ENCODE measurements at places on chromosomes 6 and 20.
A peak's percentile ranks its signal among the peaks of the same experiment; 100 is the strongest.

- DNase-seq: no peak
Measured at GRCh38 chr6:3948866-3949265, 99.7 kb downstream of the FAM50B start.

DNA sequence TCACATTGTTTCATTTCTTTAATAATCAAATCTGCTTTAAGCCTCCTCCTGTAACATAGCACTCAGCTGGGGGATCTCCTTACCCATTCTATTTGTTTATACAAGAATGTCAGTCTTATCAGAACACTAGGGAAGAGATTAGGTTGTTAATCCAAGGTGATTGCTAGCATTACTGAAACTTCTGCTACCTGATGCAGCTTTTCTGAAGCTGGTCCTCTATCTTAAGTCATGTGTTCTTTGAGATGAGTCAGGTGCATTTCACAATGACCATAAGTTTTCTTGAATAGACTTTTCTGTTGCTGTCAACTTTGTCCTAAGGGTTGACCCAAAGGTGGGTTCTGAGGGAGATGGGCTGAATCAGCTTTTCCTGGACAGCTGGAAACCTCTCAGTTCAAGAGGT is 60.7 kb upstream of the SYNCRIP start:
- DNase-seq: no peak

DNA sequence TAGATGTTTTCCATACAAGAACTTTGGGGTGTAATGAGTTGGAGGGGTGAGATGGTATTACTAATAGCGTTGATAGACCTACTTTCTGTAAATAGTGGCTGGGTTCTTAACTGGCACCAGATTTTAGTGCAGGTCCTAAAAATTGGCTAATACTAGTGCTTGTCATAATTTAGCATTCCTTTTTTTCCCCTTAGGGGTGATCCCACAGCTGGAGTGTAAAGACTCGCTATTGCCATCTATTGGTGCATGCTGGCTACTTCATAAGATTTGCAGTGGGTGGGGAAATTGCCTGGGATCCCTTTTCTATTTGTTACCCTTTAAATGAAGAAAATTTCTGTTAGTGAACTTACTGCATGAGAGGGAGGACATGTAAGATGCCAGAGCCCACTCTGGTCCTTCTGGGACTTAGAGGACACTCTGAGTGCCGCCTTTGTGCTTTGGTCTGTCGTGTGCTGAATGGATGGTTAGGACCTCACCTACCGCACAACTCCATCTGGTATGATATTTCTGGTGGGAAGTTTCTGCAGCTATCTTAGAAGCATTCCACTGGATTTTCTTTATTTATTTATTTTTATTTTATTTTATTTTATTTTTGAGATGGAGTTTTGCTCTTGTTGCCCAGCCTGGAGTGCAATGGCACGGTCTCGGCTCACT is 195.5 kb downstream of the JARID2 start:
- DNase-seq: peak; percentile 44

DNA sequence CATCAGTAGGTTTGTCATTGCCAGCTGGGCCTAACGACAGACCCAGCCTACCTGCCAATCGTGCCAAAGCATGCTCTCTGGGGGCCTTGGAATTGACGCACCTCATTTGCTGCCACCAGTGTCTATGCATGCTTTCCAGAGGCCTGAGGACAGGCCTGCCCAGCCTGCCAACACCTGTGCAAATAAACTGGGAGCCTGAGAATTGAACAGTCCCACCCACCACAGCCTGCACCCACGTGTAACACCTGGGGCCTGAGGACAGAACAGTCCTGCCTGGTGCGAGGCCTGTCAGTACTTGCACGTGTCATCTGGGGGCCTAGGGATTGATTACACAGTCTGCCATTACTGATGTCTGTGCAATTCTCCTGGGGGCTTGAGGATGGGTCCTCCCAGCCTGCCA is 6.2 kb upstream of the RNF217 start:
- DNase-seq: peak; percentile 20

- peak; percentile 69 for DNase-seq
Measured at GRCh38 chr6:106512048-106512967, 117.0 kb downstream of the RTN4IP1 start.

GRCh38 chr20:40181676-40182075 is 507.4 kb downstream of the MAFB start:
- DNase-seq: no peak

DNA sequence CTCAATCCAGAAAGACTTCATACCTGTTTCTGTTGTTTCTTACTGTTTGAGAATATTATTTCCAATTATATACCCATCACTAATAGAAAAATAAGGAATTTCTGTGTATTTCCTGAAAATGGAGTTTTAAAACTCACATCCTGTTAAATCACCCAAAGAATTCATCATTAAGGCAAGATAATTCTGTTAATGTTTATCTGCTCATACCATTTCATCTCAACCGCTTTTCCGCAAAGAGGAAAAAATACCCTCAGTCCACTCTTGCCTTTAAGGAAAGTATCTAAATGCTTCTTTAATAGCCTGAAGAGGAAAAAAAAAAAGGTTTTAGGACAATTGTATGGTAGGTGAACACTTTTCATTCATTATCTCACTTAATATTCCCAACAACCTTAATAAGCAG is 7.3 kb downstream of the TPMT start:
- no peak for DNase-seq

DNA sequence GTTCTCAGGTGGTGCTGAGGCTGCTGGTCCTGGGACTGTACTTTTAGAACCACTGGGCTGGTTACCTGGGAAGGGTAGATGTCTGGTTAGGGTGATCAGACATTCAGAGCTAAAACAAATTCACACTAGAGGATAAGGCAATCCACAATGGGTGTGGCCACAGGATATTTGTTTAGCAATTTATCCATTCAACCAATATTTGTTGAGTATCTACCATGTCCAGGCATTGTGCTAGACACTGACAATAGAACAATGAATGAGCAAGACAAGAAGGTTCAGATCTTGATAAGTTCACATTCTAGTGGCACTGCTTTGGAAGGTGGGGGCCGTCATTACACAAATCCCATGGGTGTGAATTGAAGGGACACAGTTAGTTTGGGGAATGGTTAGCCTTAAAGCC is 131.7 kb downstream of the BCAS1 start:
- DNase-seq: no peak

GRCh38 chr6:84739866-84740208 is 24.6 kb downstream of the TBX18 start:
- no peak for DNase-seq

- peak; percentile 79 for DNase-seq
Measured at GRCh38 chr6:127515234-127515793, 3.8 kb downstream of the MTCL3 start.

DNA sequence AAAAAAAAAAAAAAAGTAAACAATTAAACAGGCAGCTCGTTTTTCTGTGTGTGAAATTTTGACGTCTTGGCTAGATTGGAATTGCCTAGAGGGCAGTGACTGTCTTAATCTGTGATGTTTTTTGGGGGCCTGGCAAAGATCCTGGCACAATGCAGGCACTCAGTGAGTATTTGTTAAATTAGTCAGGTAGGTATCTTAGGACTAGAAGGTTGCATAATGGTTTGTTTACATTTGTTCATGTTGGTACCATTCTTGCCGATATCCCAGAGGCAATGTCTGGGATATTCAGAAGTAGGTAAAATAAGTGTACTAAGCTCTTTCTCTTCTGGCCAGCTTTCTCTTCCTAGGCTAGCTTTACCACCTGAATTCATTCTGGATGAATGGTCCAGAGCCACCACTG is 2.5 kb downstream of the AAR2 start:
- DNase-seq: no peak

- DNase-seq: no peak
Measured at GRCh38 chr6:35668096-35668495, 20.6 kb downstream of the FKBP5 start.

DNA sequence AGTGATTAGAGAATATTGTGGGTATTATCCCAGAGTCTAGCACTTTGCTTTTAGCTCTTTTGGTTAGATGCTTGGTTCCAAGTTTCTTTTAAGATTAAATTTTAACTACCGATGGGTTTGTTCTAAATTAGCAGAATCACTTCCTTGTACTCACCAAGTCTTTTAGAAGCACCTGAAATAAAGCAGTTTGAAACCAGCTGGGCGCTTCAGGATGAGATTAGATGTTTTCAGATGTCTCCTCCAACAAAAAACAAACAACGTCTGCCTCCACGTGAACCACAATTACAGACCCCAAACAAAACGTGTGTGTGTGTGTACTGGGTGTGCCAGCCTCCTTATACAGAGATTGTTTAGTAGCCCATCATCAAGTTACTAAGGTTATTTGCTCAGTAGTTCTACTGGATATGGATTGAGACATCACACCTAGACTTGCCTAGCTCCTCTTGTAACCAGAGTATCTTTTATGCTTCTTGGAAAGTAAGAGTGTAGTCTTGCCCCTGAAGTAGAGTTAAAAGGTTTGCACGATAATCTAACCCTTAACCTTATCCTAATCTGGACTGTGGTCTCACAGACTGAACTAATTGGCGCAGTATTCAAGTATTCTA is 2.3 kb downstream of the DSTN start:
- DNase-seq: no peak

- no peak for DNase-seq
Measured at GRCh38 chr6:52130440-52130839, 43.0 kb upstream of the PKHD1 start.

DNA sequence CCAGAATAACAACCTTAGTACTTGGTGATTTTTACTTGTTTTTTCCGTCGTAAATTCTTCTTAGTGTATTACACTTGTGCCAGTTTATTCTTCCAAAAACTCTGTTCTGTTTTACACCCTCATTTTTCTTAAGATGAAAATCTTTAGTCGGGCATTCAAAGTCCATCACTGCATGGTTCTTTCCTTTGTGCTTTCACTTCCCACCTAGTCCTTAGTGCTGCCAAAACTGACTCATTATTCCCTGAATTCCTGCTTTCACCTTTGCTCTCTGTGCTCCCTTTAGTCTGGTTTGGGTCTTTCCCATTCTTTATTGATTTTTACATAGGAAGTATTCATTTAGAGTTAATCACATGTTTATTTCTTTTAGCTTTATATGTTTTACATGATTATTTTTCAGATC is 3.3 kb downstream of the TRMT11 start:
- DNase-seq: no peak

- DNase-seq: no peak
Measured at GRCh38 chr20:1505361-1505760, 14.1 kb upstream of the SIRPB2 start.

GRCh38 chr20:46545077-46545826 is 5.2 kb downstream of the OCSTAMP start:
- no peak for DNase-seq

DNA sequence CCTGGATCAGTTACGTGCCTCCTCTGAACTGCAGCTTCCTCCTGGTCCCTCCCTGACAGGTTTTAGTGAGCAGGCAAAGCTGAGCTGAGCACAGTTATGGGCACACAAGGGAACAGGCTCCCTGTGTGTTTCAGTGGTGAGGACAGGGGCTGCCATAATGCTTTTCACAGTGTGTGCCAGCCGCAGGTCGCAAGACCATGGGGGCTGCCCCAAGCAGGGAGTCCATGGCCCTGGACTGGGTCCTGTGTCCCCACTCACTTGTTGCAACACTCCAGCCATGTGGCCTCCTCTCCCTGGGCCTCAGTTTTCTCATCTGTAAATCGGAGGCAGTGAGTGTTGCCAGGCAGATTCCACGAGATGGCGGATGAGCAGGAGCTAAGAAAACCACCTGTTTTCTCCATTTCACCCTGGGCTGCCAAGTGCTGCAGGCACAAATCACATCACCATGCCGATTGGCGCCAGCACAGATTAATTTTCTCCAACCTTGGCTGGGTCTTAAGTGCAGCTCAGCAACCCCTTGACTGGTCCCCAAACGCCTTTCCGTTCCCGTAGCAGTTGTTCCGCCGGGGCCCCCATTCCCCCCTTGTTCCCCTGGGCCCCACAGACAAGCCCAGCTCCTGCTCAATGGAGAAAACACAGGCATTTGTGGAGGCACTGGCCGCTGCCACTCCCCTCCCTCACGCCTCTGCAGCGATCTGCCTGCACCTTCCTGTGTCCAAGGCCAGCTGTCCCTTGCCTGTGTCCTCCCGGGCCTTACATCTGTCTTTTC is 57.1 kb upstream of the NNAT start:
- no peak for DNase-seq

All from NCI-H774 (cell line).